ENCODE measurements at places on chromosomes 6 and 20. TPM values are rescaled to one million over a fixed set of nuclear protein-coding genes. Genes with fewer than 3 reads are reported as not detected.

Gene LMBRD1
- total RNA-seq, result 17.6 TPM

Gene GTSF1L
- not detected for total RNA-seq

Gene DEFB129
- not detected for total RNA-seq

Gene WFDC5
- 4.1 TPM for total RNA-seq

Gene OR2B6
- total RNA-seq, result not detected

Gene CRIP3
- total RNA-seq, result not detected
